ENCODE measurements at places on chromosomes 2 and 18.

GRCh38 chr18:63183952-63184770, 135.4 kb downstream of the BCL2 start:
- no peak for DNase-seq

DNA sequence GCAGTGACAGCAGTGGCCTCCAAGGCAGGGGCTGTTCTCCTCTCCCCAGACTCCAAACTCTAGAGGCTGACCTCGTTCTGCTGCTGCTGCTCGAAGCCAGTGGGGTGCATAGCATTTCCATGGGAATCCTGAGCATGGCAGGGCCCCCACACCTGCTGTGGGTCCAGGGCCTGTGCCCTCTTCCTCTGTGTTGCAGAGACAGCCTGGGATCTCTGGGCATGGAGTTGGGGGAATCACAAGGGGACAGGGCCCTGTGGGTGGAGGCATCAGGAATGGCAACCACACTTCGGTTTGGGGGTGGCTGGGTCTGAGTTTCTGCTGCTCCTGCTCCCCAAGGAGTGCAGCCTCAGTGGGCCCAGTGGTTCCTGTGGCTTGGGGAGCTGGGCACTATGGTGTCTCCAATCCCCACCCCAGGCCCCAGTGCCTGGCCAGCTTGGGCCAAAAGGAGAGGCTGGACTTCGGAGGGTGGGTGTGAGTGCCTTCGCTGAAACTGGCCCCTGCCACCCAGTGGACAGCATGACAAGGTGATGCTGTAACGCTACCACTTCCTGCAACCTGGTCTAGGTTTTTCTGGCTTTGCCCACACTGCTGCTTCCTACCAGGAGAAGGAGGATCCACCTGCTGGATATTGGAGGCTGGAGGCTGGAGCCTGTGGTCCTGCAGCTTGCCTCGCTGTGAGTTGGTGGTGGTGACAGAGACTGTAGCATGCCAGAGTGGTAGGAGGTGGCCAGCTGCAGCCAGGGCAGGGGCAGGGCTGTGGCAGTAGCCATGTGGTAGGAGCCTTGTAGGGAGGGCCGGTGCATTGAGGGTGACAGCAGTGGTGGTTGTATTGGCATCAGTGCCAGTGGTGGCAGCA, 56.6 kb downstream of the SOWAHC start:
- no peak for DNase-seq

DNA sequence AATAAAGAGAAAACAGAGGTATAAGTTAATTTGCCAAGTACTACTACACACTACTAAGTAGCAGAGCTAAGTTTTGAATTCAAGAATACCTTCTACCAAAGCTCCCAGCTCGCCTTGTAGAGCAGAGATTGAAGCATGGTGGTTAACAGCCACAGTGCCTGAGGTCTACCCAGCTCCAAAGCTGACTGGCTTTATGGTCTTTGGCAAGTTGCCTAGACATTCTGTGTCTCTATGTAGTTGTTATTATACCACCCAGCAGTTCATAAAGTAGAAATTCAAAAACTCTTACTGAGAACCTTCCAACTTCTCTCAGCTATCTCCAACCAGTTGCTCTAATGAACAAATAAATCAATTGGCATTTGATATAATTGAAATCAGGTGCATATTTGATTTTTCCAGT, 87.8 kb downstream of the PDE11A start:
- DNase-seq: peak; percentile 57

DNA sequence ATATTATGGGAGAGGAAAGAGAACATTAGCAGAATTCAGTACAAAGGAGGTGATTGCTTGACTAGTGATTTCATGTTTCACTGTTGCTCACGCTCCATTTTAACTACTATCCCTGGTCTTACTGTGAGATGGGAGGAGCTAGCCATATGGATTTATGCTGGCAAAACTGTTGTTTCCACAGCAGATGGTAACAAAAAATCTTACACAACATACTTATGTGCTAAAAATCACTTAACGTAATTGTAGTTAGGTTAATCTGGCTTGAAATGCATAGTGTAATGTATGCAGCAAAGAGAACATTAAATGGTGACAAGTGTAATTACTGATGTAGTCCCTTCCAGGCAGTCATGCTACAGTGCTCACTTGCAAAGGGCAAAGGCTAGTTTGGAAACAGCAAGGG, 155.6 kb upstream of the LYPD1 start:
- no peak for DNase-seq

DNA sequence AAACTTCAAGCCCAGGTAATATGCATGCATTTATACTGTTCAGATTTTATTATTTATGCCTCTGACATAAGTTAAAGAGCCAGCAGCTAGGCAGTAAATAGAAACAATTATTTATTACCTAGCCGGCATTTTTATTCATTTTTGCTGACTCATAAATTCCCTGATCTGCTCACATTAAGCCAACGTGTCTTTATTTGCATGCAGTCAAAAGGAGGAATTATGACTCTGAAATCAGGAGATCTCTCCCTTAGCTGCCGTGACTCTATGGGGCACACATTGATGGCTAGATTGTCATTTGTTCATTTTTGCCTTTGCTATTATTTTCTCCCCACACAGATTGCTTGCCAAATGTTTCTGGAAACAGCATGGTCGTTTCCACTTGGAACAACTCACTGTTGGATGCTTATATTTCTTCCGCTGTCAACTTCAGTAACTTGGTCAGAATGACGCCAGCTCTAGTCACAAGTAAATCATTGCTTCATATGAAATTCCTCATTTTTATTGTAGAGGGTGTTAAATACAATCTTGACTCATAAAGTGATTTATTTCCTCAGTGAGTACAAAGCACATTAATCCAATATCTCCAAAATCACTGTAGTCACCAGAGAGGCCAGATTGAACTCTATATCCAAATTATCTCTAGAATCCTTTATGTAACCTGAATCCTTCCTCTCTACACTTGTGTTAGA, 15.9 kb upstream of the ZBTB14 start:
- DNase-seq: peak; percentile 55

- DNase-seq: no peak
These were observed 189.6 kb upstream of the SIX3 start for GRCh38 chr2:44751754-44752479.

DNA sequence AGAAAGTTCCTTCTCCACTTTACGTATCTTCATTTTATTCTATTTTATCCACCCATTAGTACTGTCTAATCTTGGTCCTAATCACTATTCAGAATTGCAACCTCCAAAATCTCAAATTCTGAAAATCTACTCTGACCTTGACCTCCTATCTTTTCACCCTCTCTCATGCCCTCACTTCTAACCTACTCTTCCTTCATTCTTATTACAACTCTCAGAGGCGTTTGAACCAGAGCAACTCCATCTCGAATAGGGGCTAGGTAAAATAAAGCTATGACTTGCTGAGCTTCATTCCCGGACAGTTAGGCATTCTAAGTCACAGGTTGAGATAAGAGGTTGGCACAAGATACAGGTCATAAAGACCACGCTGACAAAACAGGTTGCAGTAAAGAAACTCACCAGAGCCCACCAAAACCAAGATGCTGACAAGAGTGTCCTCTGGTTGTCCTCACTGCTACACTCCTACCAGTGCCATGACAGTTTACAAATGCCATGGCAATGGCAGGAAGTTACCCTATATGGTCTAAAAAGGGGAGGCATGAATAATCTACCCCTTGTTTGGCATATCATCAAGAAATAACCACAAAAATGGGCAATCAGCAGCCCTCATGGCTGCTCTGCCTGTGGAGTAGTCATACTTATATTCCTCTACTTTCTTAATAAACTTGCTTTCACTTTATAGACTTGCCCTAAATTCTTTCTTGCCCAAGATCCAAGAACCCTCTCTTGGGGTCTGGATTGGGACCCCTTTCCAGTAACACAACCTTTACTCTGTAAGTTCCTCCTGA, 11.4 kb downstream of the CCDC88A start:
- peak; percentile 56 for DNase-seq

- no peak for DNase-seq
These were observed 106.2 kb downstream of the CPS1 start for GRCh38 chr2:210662560-210662959.

DNA sequence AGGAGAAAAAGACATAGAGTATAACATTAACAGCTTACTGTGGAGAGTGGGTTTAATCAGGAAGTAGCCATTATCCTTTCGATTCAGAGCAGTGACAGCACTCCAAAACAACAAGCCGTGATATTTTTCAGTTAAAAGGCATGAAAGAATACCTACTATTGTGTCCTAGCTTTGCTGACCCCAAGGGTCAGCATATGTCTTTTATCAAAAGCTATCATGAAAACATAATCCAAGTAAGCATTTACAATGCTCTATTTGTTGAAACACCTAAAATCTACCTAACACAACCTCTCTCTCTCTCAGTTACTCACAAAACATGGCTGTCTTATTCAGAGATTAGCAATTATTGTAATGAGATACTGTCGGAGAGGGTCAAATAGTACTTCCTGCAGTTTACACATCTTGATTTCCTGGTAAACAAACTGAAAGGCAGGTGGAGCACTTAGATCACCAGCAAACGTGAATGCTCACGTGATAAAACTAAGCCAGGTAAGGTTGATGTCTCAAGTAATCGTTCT, 100.0 kb downstream of the BAZ2B start:
- DNase-seq: peak; percentile 21

DNA sequence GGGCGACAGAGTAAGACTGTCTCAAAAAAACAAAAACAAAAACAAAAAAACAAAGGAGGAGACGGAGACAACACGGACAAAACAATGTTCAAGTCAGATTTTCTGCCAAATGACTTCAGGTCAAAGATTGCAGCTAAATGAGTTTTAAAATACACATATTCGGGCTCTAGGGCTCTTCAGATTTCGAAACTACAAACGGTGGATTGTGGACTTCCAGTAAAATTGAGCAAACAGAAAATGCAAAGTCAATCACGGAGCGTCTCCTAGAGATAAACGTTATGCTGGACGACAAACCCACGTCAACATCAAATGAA, 558 bp downstream of the MRPS5 start:
- no peak for DNase-seq

GRCh38 chr2:211829725-211830124, 708.9 kb downstream of the ERBB4 start:
- DNase-seq: no peak

DNA sequence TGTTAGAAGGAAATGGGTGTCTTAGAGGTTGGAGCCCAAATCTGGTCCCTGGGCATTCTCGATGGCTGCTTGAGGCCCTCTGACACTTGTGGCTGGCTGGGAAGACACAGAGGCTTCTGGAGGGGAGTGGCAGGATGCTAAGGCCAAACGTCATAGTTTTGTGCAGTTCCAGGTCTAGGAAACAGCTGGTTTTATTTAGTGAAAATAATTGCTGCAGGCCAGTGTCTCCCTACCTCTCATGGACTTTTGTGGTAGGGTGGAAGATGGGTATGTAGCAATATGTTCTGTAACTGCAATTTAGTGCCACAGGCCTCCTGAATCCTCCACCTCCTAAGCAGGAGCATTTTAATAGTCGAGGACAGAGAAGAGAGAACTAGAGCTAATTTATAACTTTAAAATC, 32.2 kb upstream of the SPRED2 start:
- peak; percentile 61 for DNase-seq

- peak; percentile 28 for DNase-seq
These were observed 8.7 kb downstream of the OTOF start for GRCh38 chr2:26469092-26469710.

GRCh38 chr2:213080969-213081617, 70.3 kb downstream of the IKZF2 start:
- DNase-seq: no peak

DNA sequence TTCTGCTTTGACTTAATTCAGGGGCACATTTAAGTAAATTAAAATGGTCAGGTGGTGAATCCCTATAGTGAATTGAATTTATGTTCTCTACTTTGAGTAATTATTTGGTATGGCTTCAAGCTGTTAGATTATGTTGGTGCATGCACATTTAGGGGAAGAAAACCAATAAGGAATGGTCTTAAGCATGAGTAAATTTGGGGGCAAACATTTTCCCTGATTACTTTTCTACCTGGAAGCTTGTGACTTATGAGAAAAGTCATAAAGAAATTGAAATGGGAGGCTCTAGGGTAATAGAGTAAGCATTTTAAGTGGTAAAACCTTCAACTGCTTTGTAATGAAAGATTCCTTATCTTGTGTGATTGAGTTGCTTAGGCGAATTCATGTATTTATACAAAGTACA, 112.5 kb downstream of the MYO1B start:
- DNase-seq: no peak

DNA sequence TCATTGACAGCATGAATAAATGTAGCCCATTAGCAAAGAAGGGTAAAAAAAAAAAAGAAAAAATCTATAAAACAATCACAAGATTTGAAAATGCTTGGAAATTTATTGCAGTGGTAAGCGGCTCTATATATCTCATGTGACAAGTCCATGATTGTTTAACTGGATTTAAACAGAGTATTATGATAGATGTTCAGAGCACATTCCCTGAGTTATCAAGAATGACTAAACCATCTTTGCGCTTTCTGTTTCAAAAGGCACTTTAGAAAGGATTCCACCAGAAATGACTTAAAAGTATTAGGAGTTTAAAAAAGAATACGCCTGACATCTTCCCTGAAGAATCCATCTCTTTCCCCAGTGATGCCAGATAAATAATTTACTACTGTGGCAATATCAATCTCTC, 409.5 kb upstream of the UBE2E3 start:
- DNase-seq: peak; percentile 19

GRCh38 chr18:50163505-50163904, 31.4 kb downstream of the MYO5B start:
- no peak for DNase-seq

DNA sequence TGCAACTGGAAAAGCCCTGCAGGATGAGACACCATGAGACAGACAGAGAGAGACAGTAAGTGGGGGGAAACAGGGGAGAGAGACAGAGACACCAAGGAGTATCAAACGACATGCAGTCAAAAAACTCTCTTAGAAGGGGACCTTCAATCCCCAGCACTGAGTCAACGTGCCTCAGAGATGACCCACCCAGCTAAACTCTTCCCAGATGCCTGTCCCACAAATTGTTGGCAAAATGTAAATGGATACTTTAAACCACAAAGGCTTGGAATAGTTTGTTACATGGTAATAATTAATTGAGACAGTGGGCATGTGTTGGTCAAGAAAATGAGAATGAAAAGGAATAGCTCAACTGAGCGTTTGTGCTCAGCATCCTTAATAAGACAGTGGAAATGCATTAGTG, 98.3 kb downstream of the GRB14 start:
- peak; percentile 65 for DNase-seq

DNA sequence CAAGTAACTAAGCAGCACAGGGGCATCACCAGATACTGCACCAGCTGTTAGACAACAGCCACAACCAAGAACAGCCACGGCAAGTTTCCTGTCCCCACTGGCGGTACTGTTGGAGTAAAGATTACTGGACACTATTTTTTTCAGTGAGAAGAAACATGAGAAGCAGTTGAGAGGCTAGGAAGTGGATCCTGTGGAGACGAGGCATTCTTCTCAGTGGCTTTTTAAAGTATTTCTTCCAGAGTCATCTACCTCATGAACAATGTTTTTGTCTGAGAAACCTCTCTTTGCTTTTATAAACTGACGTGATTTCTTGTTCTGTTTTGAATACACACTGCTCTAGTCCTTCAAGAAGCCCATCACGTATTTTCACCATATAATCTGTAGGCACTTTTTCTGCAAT, 18.8 kb downstream of the TM4SF20 start:
- no peak for DNase-seq

Data from fibroblast of skin of right quadriceps (primary cell).